ENCODE measurements at places on chromosomes 7 and 10. TPM values are rescaled to one million over a fixed set of nuclear protein-coding genes. Genes with fewer than 3 reads are reported as not detected.

The BMPER gene
- total RNA-seq: 12.2 TPM

The SLC25A13 gene
- 6.9 TPM for total RNA-seq

The C7orf33 gene
- not detected for total RNA-seq

The CYP17A1 gene
- not detected for total RNA-seq

The SAMD9 gene
- total RNA-seq: 14.6 TPM

The CYP26A1 gene
- total RNA-seq: not detected

The OPN1SW gene
- not detected for total RNA-seq

The ACBD7 gene
- total RNA-seq: under 0.01 TPM

The NEBL gene
- 0.33 TPM for total RNA-seq

The GIMAP4 gene
- total RNA-seq: not detected

The ZNF722 gene
- not detected for total RNA-seq

The KCP gene
- 0.50 TPM for total RNA-seq

The TMEM236 gene
- 0.17 TPM for total RNA-seq

The ABCA13 gene
- 0.26 TPM for total RNA-seq

The CPA2 gene
- under 0.01 TPM for total RNA-seq

The PSD gene
- 5.3 TPM for total RNA-seq

The CNPY1 gene
- total RNA-seq: not detected

The ZNF680 gene
- 10.1 TPM for total RNA-seq

The C10orf105 gene
- under 0.01 TPM for total RNA-seq

The INTS1 gene
- total RNA-seq: 22.9 TPM

The FGL2 gene
- 97.6 TPM for total RNA-seq

The MAT1A gene
- total RNA-seq: not detected

The RASA4B gene
- 1.5 TPM for total RNA-seq

The TEX36 gene
- total RNA-seq: not detected

The IGF2BP3 gene
- total RNA-seq: 4.3 TPM

The TMEM176B gene
- 95.3 TPM for total RNA-seq

The PODXL gene
- total RNA-seq: 0.26 TPM

The FAM25G gene
- total RNA-seq: not detected

The SFMBT2 gene
- total RNA-seq: 2.8 TPM

The CTAGE15 gene
- total RNA-seq: 0.17 TPM

Data from fibroblast of lung (primary cell).